Liver (tissue), 10 donors: ENCODE measurements at places on chromosomes 5 and 9. TPM values are rescaled to one million over a fixed set of nuclear protein-coding genes. Genes with fewer than 3 reads are reported as not detected.

GRCh38 chr9:131194762-131195161 is 69.4 kb downstream of the NUP214 start:
- H3K27me3 ChIP-seq = no peaks in the 10 kb centered on the region
- no peak overlapping the region for H3K27ac ChIP-seq
- no peak for DNase-seq

GRCh38 chr9:114117996-114118830 is 19.1 kb upstream of the KIF12 start:
- no peak overlapping the region for H3K4me3 ChIP-seq
- peaks cover 32% of the 10 kb centered on the region for H3K4me1 ChIP-seq
- peak overlapping the region; percentile 67 for H3K27ac ChIP-seq
- no peak for DNase-seq
- H3K36me3 ChIP-seq = no peaks in the 10 kb centered on the region
- no peaks in the 10 kb centered on the region for H3K27me3 ChIP-seq

The CAVIN4 gene
- 0.05 TPM for polyA plus RNA-seq

DNA sequence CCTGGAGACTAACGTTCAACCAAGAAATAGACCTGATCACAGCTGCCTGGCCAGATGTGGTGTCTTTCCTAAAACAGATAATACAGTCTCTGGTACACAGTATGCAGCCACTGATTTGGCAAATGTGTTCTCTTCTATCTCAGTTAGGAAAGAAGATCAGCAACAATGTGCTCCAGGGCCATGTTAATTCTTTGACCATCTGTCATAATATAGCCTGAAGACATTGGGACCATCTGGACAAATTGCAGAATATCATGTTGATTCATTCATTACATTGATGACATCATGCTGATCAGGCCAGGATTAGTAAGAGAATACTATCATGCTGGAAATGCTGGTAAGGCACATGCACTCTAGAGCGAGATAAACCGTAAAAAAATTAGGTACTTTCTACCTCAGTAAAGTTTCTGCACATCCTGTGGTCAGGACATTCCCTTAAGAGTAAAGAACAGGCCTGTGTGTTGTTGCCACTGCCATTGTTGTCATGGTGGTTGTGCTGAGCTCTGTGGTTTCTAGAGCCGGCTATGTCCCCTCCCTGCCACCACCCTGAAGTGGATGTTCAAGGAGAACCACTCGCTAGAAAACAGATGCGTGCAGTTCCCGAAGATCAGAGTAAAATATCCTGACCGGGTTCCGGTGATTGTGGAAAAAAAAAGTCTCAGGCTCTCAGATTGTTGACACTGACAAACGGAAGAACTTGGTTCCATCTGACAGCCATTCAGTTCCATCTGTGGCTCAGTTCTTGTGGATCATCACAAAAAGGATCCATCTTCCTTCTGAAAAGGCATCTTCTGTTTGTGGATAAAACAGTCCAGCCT is 6.4 kb upstream of the JMY start:
- no peak overlapping the region for H3K27ac ChIP-seq
- H3K4me1 ChIP-seq = peaks cover under 1% of the 10 kb centered on the region
- no peaks in the 10 kb centered on the region for H3K27me3 ChIP-seq
- no peaks in the 10 kb centered on the region for H3K36me3 ChIP-seq
- no peak for DNase-seq

DNA sequence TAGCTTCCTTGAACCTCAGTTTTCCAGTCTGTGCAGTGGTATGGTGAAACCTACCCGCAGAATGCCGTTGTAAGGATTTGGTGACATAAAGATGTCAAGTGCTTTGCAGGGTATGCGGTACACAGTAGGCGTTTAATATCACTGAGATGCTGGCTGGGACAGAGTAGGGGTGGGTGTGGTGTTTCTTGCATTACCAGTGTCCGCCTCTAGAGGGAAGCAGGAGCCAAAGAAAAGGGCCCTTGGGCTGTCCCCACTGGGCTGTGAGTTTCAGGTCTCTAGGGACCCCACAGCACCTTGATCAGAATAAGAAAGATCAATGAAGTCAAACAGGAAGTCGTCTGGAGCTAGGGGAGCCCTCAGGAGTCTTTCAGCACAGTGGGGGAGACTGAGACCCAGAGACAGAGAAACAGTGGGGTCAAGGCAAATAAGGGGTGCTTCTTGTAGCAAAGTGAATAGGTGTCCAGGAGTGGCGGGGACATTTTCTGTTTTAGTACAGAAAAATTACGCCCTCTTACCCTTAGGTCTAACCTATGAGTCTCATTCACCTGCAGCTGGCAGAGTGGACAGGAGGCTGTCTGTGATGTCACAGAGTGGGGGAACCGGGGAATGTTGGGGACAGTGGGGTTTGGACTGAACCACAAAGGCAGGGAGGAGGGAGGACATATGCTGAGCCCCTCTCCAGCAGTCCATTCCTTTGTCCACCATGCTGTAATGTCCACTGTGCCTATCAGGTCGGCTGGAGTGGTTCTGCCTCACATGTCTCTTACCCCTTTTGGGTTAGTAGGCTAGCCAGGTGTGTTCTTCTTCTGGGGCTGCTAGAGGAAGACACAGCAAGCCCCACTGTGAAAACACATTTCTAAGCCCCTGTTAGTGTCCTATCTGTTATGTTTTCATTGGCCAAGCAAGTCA is 4.7 kb upstream of the TEX53 start:
- peak; percentile 59 for DNase-seq
- no peak overlapping the region for H3K4me3 ChIP-seq
- no peak overlapping the region for H3K27ac ChIP-seq
- no peaks in the 10 kb centered on the region for H3K36me3 ChIP-seq
- peaks cover 2% of the 10 kb centered on the region for H3K27me3 ChIP-seq

GRCh38 chr5:87188391-87188790 is 79.3 kb upstream of the RASA1 start:
- DNase-seq = no peak
- no peaks in the 10 kb centered on the region for H3K4me1 ChIP-seq
- H3K27ac ChIP-seq = no peak overlapping the region
- H3K27me3 ChIP-seq = no peaks in the 10 kb centered on the region
- no peak overlapping the region for H3K4me3 ChIP-seq

DNA sequence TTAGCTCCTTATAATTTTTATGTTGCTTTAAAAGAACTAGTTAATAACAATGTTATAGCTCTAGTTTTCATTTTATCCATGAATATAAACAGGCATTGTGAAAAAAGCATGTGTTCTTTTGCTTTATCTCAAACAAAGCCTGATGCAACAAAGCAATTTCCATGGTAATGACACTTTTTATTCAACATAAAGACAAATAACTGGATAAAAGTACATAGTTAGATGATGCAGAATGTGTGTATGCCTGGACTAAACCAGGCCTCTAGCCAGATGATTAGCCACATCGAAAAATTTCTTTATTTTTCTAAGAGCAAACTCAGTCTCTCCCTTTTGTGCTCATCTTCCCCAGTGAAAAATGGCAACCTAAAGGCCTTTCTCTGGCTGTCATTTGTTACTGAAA is 125.6 kb upstream of the TARS1 start:
- H3K27me3 ChIP-seq = no peaks in the 10 kb centered on the region
- no peaks in the 10 kb centered on the region for H3K4me1 ChIP-seq
- H3K27ac ChIP-seq = no peak overlapping the region
- DNase-seq = no peak
- H3K36me3 ChIP-seq = no peaks in the 10 kb centered on the region

GRCh38 chr5:143316844-143317631 is 86.4 kb downstream of the NR3C1 start:
- DNase-seq = no peak
- peak overlapping the region; percentile 45 for H3K27ac ChIP-seq
- H3K4me3 ChIP-seq = no peak overlapping the region
- H3K36me3 ChIP-seq = peaks cover 7% of the 10 kb centered on the region
- H3K27me3 ChIP-seq = no peaks in the 10 kb centered on the region

DNA sequence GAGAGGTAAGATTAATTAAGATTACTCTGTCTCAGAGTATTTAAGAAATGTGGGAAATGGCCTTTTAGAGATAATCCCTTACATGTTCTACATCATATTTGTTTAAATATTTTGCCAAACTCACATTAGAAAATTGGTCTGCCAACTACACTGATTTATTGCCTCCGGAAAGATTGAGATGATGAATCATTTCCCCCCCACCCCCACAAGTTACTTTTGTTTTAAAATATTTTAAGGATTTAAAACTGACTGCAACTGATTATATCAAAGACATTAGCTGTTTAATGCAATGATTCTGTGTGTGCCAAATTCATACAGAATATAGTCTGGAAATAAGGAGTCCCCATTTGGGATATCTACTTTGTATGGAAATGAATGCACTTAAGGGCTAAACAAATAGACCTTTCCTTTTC is 674.4 kb downstream of the PRR16 start:
- no peak overlapping the region for H3K4me3 ChIP-seq
- H3K27ac ChIP-seq = no peak overlapping the region
- no peaks in the 10 kb centered on the region for H3K4me1 ChIP-seq
- H3K36me3 ChIP-seq = no peaks in the 10 kb centered on the region

DNA sequence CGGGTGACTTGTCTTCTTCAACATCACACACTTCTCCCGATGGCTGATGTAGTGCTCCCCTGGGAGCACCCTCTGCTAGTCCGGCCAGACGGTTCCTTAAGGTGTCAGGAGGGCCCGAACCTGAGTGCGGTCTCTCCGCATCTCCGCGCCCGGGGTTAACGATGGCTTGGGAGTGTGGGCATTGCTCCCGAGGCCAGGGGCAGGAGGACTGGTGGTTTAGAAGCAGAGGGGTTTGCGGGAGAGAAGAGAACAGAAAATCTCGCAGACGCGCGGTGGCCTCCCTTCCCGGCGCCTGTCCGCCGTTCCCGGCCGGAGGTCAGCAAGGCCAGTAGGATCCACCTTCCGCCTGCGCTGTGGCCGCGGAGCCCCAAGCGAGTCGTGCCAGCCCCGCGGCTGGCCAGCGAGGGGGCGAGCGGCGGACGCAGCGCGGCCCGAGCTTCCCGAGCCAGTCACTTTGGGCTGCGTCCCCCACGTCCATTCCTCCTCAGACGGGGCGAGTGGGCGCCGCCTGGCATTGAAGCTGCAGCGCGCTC is 700 bp downstream of the CDO1 start:
- peak overlapping the region; percentile 95 for H3K27ac ChIP-seq
- H3K27me3 ChIP-seq = no peaks in the 10 kb centered on the region
- peak overlapping the region; percentile 78 for H3K4me3 ChIP-seq
- H3K4me1 ChIP-seq = peaks cover 17% of the 10 kb centered on the region
- DNase-seq = no peak
- H3K36me3 ChIP-seq = peaks cover 10% of the 10 kb centered on the region

GRCh38 chr5:132219981-132220380 is 7.7 kb downstream of the P4HA2 start:
- H3K4me1 ChIP-seq = no peaks in the 10 kb centered on the region
- H3K27ac ChIP-seq = no peak overlapping the region
- no peaks in the 10 kb centered on the region for H3K36me3 ChIP-seq
- H3K27me3 ChIP-seq = no peaks in the 10 kb centered on the region

DNA sequence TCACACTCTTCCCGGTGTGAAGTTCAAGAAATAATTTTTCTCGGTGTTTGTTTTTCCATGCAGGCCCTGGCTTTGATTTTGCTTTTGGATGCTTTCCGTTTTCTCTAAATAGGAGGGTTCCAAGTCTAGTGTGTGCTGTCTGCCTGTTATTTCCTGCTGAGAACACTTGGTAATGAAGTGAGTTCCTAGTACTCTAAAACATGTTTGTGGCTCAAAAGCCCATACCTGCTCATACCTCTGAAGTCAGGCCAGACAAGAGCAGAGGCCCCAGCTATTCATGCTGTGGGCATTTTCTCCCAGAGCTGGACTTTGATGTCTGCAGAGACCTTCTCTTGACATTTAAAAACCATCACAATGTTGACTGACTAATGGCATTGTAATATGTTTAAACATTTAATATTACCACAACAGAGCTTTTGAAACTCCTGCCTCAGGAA is 211.2 kb downstream of the GOLPH3 start:
- H3K36me3 ChIP-seq = no peaks in the 10 kb centered on the region
- H3K27me3 ChIP-seq = no peaks in the 10 kb centered on the region
- no peak overlapping the region for H3K27ac ChIP-seq
- no peak overlapping the region for H3K4me3 ChIP-seq
- no peaks in the 10 kb centered on the region for H3K4me1 ChIP-seq
- no peak for DNase-seq

GRCh38 chr5:79961716-79962574 is 29.1 kb downstream of the MTX3 start:
- no peaks in the 10 kb centered on the region for H3K27me3 ChIP-seq
- no peak overlapping the region for H3K27ac ChIP-seq
- no peaks in the 10 kb centered on the region for H3K36me3 ChIP-seq
- no peaks in the 10 kb centered on the region for H3K4me1 ChIP-seq

DNA sequence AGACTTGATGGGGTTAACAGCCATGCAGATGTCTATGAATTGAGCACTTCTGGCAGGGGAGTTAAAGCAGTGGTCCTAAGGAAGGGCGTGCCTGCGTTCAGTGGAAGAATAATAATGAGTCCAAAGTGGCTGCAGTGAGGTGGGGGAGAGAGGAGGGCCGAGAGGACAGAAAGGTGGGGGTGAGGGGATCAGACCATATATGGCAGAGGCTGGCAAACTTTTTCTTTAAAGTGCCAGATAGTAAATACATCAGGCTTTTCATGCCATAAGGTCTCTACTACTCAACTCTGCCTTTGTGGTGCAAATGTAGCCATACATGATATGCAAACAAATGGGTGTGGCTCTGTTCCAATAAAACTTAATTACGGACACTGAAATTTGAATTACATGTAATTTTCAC is 77.1 kb downstream of the STRBP start:
- no peak overlapping the region for H3K27ac ChIP-seq
- no peak for DNase-seq
- no peaks in the 10 kb centered on the region for H3K4me1 ChIP-seq
- H3K36me3 ChIP-seq = no peaks in the 10 kb centered on the region
- no peaks in the 10 kb centered on the region for H3K27me3 ChIP-seq

DNA sequence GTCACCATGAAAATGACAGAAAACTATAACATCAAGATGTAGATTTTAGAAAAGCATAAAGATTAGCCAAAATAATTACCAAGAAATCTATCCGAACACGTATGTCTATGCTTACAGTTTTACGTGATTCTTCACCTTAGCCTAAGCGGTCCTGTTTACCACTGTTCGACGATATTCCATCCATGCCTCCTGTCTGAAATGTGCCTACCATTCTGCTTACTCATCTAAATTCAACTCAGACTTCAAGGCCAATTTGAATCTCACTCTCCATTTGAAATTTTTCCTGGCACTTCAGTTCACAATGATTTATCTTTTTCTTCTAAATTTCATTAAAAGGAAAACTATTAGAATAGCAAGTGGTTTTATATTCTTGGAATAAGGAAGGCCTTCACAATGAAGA is 15.4 kb downstream of the ZDHHC21 start:
- H3K27me3 ChIP-seq = no peaks in the 10 kb centered on the region
- no peak overlapping the region for H3K27ac ChIP-seq

The MYORG gene
- polyA plus RNA-seq = 11.4 TPM

DNA sequence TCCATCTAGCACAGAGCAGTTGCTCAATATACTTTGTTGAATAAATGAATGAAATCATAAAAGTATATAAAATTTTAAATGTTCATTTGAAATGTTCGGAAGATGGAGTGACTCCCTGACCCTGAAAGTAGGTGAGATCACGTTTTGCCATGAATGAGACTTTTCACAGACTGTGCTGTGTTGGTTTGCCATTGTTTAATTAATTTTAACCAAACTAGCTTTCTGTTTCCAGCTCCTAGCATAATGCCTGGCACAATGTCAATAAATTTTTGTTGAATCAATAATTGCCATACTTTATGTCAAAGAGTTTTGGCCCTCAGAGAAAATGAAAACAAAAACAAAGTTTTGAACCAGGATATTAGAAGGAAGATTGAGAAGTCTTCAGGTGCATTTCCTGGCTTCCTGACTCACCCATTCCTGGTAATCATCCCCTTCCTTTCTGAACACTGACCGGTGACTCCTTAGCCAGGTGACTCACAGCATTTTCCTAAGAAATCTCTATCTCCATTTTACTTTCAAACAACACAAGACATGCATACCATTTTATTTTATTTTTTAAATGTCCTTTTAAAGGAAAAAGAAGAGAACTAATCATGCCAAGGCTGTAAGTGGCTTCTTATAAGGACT is 15.1 kb downstream of the SLC28A3 start:
- H3K4me1 ChIP-seq = no peaks in the 10 kb centered on the region
- no peak for DNase-seq
- H3K27me3 ChIP-seq = no peaks in the 10 kb centered on the region
- no peak overlapping the region for H3K27ac ChIP-seq
- no peak overlapping the region for H3K4me3 ChIP-seq
- H3K36me3 ChIP-seq = no peaks in the 10 kb centered on the region
